ENCODE measurements at places on chromosomes 5 and 9.

- DNase-seq = no peak
These were observed 104.4 kb downstream of the C5orf15 start for GRCh38 chr5:133863857-133864585.

DNA sequence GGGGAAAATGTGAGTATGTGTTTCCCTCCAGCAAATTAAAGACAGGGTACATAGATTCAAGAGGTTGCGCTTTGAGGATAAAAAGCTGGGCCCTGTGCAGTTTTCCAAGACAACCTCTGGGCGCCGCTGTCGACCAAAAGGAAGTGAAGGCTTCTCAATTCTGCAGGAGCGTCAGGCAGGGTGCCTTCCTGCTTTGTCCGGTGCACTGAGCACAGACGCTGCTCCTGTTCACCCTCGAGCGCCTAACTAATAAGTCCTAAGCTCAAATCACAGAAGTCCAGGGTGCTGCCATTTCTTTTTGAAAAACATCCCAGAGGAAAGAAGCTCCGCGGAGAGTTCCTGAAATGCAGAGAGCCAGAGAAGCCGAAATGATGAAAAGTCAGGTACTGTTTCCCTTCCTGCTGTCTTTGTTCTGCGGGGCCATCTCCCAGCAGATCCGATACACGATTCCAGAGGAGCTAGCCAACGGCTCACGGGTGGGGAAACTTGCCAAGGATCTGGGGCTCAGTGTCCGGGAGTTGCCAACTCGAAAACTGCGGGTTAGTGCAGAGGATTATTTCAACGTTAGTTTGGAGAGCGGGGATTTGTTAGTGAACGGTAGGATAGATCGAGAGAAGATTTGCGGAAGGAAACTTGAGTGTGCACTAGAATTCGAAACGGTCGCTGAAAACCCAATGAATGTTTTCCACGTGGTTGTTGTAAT is at the start of gene PCDHGB1:
Gene PCDHGB1 (plus strand): TSS at position 183 of the 703 bp plus-strand sequence. CDS start 162 bp downstream, at position 345.
- DNase-seq = peak; percentile 41

DNA sequence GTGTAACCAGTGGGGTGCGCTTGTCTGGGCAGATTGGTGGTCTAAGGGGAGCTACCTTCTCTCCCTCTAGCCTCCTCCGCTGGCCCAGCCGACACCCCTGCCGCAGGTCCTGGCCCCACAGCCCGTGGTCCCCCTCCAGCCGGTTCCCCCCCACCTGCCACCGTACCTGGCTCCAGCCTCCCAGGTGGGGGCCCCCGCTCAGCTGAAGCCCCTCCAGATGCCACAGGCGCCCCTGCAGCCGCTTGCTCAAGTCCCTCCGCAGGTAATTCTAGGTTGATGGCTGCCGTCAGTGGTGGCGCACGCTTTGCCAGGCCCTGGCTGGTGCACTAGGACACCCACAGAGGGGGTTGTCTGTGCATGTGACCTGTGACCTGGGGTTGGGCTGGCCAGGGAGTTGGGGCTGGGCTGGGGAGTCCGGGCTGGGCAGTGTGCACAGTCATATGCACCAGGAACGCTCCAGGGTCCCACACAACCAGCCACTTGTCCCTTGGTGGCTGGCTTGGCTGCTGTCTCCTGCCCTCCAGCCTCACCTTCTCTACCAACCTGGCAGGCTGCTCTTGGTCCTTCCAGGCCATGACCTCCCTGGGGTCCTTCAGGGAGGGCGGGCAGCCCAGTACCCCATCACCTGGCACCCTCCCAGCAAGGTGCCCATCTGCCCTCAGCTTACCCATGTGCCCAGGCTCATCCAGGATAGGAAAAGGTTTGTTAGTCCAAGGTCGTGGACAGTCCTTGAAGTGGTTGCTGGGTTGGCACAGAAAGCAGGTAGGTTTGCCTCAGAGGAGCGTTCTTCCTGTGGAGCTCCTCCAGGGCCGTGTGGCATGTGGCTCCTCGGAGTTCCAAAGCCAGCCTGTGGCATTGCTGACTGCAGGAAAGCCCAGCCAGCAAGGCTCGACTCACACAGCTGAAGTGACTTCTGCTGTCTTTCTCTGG is 73.2 kb downstream of the WNK2 start:
- DNase-seq = no peak

DNA sequence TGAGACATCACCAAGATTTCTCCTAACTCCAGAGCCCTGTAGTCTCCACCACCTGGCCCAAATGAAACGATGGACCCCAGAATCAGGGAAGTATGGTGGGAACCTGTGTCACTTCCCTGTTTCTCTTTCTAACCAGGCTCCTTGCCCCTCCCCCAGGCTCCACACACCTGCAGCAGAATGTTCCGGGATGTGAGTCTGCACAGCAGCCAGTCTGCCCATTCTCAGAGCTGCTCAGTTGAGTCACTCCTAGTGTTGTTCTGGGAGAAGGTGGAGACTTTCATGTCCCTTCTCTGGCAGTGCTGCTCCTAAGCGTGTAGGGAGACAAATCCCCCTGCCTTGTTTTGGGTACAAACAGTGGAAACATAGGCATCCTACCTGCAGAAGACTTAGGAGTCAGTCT is 76.0 kb upstream of the XPA start:
- no peak for DNase-seq

GRCh38 chr9:31084350-31084749 is 1300.1 kb upstream of the ACO1 start:
- DNase-seq = no peak

Data from CD4-positive, alpha-beta T cell treated with Interleukin-12 subunit alpha and Interleukin-12 subunit beta, for 1 hour (primary cell).